Foreskin keratinocyte (primary cell): ENCODE measurements at places on chromosomes 12 and 14.

- DNase-seq: no peak
These were observed 34.7 kb downstream of the CD9 start for GRCh38 chr12:6234906-6235305.

DNA sequence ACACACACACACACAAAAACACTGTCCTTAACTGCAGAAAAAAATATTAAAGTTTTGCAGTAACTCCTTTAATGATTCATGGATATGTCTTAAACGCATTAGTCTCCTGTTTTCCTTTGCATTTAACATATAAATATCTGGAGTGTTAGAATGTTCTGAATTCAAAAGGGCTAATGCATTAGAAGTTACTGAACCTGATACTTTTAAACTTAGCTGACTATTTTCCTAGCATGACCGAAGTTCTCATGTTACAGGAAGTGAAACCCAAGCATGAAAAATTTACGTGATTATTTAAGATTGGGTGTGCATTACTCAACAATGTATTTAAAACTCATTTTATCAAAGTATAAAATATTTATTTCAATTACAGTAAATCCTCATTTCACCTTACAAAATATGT, 791.2 kb downstream of the FLRT2 start:
- DNase-seq: no peak

DNA sequence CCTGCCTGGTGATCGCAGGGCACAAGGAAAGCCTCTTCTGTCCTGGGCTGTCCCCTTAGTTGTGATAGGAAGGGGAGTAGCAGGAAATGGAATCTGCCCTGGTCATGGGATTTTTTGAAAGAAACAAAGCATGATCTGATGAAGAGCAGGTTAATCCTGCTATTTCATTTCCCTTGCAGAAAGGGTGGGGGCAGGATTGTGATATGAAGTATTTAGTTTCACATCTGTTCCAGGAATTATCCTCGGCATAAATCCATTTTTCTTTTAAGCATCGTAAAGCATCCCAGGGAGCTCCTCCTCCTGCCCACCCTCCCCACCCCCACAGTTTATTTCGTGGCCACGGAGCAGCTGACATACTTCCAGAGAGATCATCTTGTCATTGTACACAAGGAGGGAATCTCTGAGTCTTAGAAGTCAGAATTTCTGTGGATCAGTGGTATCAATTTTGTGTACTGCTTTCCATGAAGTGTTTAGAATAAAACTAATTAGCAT, 53.1 kb downstream of the TGFB3 start:
- no peak for DNase-seq

GRCh38 chr12:96198965-96199364, 4.8 kb downstream of the ELK3 start:
- DNase-seq: peak; percentile 92

GRCh38 chr12:99388671-99389195, 258.8 kb upstream of the GARIN6 start:
- DNase-seq: no peak

GRCh38 chr14:57659052-57659451, 165.4 kb upstream of the CCDC198 start:
- no peak for DNase-seq

- no peak for DNase-seq
These were observed 78.5 kb upstream of the FZD10 start for GRCh38 chr12:130083734-130084133.

GRCh38 chr14:41668356-41668755, 61.7 kb downstream of the LRFN5 start:
- no peak for DNase-seq

- DNase-seq: no peak
These were observed 72.3 kb upstream of the CCDC196 start for GRCh38 chr14:66413901-66414300.

DNA sequence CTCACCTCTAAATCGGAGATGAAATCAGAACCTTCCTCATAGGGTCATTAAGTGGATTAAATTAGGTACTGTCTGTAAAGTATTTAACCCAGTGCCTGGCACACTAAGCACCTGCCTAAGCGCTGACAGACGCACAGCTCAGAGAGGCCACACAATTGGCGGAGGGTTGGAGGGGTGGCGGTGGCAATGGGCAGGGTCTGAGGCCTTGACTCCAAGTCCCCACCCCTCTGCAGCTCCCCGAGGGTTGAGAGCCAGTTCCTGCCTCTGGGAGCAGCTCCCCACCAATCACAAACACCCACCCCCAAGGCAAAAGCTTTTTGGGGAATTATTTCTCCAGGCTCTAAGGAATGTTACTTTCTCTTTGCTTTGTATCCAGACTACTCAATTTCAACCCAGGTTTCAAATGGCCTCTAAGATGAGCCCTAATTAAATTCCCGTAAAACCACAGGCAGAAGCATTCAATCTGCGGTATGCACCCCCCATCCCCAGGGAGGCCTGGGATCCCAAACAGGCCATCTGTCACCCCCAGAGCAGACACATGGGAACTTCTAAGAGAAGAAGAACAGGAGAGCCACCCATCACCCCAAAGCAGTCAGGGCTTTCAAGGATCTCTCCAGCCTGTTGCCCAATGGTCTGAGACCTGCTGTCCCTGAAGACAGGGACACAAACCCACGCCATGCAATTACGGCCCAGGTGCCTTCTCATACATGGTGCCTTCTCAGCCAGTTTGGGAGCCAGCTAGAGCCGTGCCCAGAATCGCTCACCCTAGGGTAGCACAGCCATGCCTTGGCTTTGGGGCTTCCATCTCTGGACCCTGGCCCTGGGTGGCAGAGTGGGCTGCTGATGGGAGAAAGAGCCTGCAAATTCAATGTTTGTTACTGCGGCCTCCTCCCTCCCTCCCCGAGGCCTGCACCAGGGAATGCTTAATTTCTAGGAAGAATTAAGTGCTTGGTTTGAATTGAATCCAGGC, 66.1 kb downstream of the CHGA start:
- no peak for DNase-seq

DNA sequence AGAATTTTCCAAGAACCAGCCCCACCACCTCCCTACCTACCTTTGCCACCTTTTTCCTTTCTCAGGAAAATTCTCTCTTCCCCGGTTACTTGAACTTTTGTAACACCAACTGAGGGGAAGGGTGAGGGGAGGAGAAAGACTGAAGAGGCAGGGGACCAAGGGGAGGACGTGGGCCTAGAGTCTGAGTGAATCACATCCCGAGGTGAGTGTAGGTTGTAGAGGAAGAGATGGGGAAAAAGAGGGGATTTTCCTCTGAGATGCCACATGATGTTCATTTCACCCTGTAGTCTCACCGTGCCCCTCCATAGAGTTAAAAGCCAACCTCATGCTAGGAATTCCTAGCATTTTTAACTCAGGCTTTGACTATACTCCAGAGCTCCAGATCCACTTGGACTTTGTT, 311.8 kb downstream of the RPAP3 start:
- DNase-seq: no peak

GRCh38 chr12:24948420-24948756, 513 bp downstream of the BCAT1 start:
- peak; percentile 50 for DNase-seq

DNA sequence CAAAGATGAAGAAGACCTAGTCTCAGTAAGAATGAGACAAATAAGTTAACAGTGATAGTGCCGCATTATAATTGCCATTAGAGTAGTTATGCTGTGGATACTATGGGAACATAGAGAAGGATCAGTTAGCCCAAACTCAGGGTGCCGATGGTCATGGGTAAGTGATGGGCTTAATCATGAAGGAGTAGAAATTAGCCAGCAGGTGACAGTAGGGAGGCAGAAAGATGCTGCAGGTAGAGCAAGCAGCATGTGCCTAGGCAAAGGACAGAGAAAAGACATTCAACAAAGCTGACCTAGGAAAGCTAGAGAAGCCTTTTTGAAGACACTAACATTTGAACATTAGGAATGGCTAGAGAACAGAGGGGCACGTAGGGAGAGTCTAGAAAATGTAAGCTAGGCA, 30.6 kb upstream of the PTPRQ start:
- no peak for DNase-seq

DNA sequence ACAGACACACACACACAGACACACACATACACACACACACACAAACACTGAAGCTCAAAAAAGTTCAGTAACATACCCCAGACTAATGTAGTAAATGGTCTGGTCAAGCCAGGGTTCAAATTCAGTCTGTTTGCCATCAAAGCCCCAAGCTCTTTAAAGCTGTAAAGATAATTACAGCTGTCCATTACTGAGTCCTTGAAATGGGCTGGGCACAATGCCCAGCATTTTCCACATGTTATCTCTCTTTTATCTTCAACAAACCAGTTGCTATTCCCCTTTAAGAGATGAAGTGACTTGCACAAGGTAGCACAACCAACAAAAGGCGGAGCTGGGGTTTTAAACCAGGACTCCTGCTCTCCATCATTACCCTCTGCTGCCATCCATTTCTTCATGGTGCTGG, 7.6 kb upstream of the UNC119B start:
- no peak for DNase-seq

- DNase-seq: no peak
These were observed 1299.9 kb downstream of the FSCB start for GRCh38 chr14:43207189-43207588.

- DNase-seq: no peak
These were observed 3.1 kb upstream of the GPRC5D start for GRCh38 chr12:12954878-12955625.

GRCh38 chr14:59086241-59086882, 102.1 kb upstream of the DAAM1 start:
- DNase-seq: no peak

DNA sequence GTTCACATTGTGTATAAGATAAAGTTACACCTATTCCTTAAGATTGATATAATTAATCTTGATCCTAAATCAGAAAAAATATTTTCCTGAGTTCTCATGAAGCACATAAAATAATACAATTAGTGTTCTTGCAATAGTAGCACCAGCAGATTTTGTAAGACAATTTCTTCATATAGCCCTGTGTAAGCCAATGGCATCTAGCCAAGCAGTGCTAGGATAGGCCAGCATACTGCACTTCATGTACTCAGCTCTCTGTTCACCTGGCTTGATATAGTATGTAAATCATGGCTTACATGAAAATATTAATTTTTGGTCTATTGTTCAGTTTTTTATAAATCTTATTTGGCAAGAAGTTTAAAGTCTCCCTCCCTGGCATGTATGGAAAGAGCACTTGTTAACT, 1.9 kb downstream of the KLRF2 start:
- DNase-seq: peak; percentile 63

- no peak for DNase-seq
These were observed 477.9 kb downstream of the MED13L start for GRCh38 chr12:115799610-115800009.

DNA sequence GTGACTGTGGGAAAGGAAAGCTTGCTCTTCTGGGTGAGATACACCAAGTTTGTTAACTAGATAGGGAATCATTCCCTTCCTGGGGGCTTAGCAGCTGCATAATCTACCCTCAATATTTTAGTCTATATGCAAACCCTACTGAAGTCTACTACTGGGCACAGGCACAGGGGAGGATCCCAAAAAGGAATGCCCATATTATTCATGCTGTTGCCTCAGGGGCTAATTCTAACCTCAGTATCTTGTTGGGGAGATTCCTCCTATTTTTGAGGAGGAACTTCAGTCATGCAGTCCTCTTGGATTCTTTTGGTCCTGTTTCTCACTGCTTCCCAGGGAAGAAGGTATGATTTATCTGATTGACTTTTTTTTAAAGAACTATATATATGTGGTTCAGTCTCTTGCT, 58.9 kb upstream of the ANKS1B start:
- DNase-seq: peak; percentile 54

- peak; percentile 41 for DNase-seq
These were observed 155.5 kb upstream of the CCND2 start for GRCh38 chr12:4118017-4118510.

DNA sequence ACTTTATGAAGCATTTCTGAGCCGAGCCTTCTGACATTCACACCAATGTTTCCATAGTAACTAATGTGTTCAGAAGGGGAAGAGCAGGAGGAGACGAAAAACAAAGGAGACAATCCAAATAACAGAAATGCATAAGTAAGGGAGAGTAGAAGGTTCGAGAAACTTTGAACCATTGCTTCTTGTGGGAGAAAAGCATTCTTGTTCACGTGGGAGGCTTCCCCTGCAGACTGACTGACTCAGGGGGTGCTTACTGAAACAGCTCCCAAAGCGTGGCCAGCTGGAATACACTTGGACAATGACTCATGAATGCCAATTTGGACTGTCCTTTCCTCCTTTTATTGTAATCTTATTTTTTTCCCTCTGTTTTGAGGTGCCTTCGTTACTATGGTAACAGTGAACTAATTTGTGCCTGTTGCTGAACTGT, 73.9 kb downstream of the NEDD1 start:
- no peak for DNase-seq
